Activated naive CD4-positive, alpha-beta T cell treated with Interleukin-2 at 50 U/mL for 16 hours (primary cell): ENCODE measurements at places on chromosomes 3 and 15.
A peak's percentile ranks its signal among the peaks of the same experiment; 100 is the strongest.

DNA sequence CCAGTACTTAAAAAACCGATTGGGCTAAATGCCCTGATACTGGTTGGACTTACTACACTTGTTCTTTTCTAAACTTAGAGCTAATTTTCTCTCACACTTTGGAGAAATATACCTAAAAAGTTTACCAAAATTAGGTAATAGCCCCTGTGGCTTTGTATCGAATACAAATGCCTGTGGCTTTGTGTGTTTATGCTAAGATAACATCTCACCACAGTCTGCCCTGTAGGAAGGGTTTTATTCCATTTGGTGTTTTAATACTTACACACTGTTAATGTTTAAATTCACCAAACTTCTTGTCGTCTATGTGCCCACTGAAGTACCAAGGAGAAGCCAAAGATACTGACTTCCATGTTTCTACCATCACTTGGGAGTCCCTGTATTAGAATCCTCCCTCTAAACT lies 66.4 kb downstream of the BCHE start:
- DNase-seq: no peak

- no peak for DNase-seq
Observed at GRCh38 chr3:162984746-162985145, 1488.1 kb downstream of the OTOL1 start.

DNA sequence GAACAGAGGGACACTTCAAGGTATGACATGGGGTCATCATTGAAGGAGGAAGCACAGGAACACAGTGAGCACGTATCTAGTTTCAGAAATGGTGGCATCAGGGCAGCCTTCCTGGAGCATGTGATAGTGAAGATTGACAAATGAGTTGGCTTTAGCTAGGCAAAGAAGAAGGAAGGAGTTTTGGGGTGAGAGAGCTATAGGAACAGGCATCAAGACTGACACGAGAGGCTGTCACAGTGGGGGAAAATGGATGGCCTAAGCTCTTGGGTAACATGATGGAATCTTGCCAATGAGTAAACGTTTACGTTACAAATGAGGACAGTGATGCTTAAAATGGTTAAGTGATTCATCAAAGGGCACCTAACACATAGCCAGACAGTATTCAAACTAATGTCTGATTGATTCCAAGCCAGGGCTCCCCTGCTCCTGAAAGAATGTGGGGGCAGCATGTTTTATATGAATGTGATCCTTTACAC lies 23.1 kb upstream of the GPR171 start:
- DNase-seq: peak; percentile 8

DNA sequence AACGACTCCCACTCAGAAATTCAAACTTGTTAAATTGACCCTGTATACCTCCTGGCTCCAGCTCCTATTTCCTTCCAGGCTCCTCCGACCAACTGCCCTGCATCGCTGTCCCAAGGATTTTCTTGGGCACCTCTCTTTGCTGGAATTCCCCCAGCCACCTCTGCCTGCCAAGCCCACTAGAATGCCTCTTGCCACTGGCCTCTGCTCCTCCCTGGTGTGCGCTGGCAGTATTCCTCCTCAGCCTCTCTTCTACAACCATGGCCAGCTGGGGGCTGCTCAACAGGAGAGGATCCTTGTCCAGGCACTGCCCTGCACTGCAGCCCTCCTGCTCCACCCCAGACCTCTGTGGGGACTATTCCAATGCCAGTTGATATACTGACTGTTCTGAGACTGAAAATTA lies 7.4 kb downstream of the WNT7A start:
- no peak for DNase-seq

GRCh38 chr3:184543256-184543655 lies 18.3 kb upstream of the EPHB3 start:
- no peak for DNase-seq

DNA sequence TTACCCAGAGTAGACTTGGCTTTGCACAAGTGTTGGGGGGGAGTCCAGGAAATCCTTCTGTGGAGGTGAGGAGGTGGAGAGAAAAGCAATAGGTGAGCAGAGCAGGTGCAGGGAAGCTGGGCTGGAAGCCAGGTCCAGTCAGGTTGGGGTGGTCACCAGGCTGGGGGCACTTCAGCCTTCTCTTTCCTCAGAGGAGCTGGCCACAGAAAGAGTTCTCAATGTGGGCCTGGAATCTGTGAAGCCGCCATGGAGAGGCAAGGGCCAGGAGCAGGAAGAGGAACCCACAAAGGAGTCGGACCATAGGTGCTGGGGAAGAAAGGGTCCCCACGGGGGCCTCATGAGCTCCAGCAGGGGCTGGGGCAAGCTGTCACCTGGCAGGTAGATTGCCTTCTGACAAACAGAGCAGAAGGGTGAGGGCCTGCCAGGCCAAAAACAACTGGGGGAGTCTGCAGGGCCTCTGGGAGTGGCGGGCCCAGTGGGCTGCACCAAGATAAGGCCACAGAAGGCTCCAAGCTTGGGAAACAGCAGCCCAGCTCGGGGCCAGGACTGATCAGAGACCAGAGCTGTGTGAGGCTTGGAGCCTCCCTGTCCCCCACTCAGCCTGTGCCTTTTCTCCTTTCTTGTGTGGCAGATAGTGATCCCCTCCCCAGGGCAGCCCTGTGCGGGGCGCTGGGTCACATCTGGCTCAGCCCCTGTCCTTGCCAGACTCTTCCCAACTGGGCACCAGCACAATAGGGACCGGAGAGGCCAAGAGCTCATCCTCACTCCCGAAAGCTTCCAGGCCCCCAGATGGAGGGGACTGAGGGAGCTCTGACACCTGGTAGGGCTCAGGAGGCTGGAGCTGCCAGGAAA lies 53.0 kb upstream of the FGD5 start:
- DNase-seq: no peak

DNA sequence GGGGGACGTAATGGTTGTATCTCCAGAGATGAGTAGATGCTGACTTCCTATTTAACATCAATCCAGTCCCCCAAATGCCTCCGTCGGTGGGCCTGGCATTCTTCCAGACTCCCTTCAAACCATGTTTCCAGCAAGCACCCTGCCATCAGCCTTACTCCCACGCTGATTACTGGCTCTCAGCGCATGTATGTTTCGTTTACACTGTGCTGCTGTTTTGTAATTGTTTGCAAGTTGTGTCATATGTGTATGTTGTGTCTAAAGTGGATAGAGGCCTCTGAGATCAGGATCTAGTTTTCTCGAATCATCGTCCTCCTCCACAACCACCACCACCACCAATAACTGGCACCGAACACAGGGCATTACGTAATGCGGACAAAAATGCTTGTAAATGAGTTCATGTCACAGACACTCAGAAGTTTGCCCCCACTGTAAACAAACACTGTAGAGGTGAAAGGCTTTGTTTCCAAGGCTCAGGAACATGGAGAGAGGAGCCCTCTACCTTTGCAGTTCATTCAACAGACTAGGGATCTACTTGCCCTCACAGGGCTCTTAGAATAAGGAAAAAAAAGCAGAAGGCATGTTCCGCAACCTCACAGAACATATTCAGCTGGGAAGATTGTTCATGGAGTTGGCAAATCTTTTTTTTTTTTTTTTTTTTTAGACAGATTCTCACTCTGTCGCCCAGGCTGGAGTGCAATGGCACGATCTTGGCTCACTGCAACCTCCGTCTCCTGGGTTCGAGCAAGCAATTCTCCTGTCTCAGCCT lies 46.1 kb upstream of the SEMA4B start:
- no peak for DNase-seq

DNA sequence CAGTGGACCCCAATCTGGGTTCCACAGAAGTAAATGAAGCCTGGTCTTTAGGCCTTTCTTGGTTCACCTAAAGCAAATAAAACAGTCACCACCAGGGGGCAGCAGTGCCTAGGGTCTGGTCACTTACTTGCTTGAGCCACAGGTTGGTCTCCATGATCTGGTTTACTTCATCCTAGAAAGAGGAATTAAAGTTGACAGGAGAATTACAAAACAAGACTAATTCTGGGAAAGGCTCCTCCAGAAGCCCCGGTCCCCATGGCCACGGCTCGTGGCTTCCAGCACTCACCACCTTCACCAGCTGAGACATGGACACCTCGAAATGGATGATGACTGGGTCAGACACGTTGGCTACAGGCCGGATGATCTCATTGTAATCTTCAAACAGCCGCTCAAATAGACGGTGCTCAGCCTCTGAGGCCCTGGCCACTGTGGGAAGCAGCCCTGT lies 2.3 kb downstream of the CHRNA3 start:
- DNase-seq: peak; percentile 78

- DNase-seq: peak; percentile 69
Observed at GRCh38 chr3:184354121-184354728, 7.2 kb downstream of the CLCN2 start.

- no peak for DNase-seq
Observed at GRCh38 chr3:126434931-126435411, 40.3 kb downstream of the CFAP100 start.

- no peak for DNase-seq
Observed at GRCh38 chr3:120212505-120212904, 72.5 kb downstream of the GPR156 start.

DNA sequence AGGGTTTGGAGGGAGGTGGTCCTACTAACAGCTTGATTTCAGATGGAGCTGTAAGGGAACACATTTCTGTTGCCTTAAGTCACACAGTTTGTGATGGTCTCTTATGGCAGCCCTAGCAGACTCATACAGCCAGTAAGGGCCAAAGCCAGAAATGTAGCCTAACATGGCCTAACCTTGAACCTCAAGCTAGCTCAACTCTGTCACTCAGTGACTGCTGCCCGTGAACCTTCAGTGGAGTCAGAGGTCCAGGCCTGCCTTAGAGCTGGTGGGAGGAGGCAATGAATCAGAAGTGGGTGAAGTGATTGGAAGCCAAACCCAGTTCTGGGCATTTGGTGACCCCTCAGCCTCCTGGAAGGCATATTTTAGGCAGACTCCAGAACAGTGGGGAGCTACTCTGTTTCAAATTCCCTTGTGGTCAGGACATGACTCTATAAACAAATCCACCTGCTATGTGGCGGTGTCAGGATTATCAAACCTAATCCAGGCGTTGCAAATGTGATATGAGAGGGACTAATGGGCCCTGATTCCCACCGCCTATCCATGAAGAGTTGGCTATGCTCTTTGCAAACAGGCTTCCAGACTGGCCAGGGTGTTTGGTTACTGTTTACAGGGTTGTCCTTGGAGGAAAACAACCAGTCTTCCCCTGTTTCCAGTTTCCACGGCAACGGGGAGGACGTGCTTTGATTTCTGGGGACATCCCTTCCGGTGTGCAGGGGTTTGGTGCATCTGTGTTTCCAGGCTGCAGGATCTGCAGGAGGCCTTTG lies 105.9 kb upstream of the AGBL1 start:
- no peak for DNase-seq

GRCh38 chr3:185874119-185874518 lies 49.3 kb upstream of the IGF2BP2 start:
- DNase-seq: no peak

DNA sequence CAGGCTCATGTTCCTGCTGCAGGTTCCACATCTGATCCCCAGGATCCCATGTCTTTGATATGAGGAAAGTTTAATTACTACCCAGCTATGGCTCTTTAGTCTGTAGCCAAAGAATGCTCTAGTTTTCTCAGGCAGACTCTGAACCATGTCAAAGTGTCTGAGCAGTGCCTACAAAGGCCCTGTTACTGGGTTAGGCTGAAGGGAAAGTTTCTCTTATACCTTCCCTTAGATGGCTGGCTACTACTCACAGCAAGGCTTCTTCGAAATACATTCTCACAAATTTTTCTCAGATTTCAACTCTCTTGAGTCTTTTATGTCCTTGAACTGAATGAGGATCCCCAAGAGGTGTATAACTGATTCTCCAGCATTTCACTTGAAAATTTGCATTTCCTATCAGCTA lies 102.4 kb downstream of the NR1D2 start:
- DNase-seq: no peak

- DNase-seq: no peak
Observed at GRCh38 chr3:160291290-160291908, 66.2 kb downstream of the C3orf80 start.

DNA sequence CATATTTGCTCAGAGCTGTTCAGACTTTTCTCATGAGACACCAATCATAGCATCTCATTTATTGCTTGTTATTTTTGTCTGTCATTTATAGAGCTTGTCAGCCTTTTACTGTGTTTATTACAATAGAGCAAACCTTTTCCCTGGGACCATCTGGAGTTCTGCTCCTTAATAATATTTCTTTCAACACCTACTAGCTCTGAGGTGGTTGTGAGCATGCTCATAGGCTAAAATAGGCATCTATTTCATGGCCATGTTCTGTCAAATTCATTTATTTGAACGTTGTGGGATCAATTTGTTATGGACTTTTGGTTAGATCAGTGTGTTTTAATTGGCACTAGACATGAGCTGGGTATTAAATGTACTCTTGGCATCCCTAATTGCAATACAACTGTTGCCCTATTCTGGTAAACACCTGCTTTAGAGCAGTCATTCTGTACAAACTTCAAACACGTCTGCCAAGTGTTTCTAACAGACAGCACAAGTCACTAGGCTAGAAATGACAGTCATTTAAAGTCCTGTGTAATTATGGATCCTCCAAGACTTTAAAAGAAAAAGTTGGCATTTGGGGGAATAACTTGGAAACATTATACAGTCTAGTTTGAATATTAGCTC lies 766.3 kb downstream of the ZNF385D start:
- DNase-seq: no peak

DNA sequence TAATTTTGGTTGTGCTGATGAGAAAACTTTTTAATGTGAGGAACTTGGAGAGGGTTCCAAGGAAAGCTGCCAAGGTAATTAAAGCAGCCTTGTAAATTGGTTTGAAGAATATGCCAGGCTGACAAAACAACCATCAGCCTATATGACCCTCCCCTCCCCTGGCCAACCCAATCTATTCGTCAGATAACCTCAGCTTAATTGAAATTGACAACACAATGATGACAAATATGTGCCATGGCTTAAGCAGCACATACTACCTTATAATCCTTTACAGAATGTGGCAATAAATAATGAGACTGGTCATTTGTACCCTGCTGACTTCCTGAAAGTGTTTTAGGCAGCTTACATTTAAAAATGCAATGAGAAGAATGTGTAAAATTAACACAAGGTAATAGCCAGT lies 118.2 kb downstream of the EFHB start:
- DNase-seq: no peak

GRCh38 chr15:38690719-38691332 lies 126.2 kb upstream of the RASGRP1 start:
- peak; percentile 80 for DNase-seq

- DNase-seq: no peak
Observed at GRCh38 chr3:165196577-165197480, 645 bp upstream of the SLITRK3 start.

DNA sequence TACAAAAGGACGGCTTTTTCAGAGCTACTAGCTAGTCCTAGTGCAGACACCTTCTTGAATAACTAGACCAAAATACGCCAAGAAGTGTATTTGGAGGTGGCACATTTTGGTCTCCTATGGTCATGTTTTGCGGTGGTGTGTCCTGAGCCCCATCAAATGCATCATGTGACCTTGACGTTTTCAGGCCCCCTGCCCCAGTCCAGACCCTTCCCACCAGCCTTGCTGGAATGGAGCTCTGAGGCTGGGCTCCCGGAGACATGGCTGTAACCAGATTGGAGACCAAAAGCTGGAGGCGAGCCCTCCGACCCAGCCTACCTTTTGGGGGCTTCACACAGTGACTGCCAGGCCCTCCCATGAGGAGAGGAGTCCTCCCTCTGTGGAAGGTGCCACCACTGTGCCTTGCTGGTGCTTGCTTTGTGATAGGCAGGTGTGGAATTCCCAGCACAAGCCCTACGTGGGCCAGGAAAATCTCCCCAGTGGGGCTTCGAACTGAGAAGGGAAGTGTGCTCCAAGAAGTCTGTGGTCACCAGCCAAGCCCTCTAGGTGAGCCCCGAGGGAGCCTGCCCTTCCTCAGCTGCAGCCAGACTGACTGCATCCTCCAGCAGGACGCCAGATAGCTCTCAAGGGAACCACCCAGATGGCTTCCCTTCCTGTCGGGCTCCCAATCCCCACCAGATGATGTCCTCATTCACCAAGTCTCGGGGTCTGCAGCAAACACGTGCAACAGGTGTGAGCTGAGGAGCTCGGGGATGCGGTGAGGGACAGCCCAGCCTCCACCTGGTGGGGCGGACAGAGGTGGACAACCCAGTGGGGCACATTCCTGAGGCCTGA lies 126.2 kb downstream of the ASB7 start:
- no peak for DNase-seq
